ENCODE measurements at places on chromosomes 1 and 21.
A peak's percentile ranks its signal among the peaks of the same experiment; 100 is the strongest.

DNA sequence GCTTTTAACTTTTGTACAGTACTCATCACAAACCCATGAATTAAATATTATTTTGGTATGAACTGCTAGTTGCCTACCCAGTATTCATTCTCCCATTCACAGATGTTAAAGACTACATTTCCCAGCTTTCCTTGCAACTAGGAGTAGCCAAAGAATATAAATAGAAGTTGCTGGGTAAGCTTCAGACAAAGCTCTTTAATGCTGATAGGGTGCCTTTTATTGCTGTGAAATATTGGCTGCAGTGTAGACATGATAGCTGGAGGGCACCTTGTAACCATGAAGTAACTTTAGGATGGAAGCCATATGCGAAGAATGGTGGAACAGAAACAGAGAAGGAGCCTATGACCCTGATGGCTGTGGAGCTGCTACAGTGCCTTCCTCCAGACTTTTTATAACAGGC is 16.7 kb downstream of the JUN start:
- no peak for DNase-seq

- DNase-seq: no peak
Measured at GRCh38 chr1:151128800-151129199, 17.6 kb downstream of the SEMA6C start.

GRCh38 chr1:30740251-30741238 is 17.0 kb downstream of the LAPTM5 start:
- no peak for DNase-seq

- DNase-seq: no peak
Measured at GRCh38 chr1:237527761-237528160, 363.0 kb downstream of the ZP4 start.

GRCh38 chr1:8086055-8086454 is 59.9 kb upstream of the ERRFI1 start:
- DNase-seq: peak; percentile 18

DNA sequence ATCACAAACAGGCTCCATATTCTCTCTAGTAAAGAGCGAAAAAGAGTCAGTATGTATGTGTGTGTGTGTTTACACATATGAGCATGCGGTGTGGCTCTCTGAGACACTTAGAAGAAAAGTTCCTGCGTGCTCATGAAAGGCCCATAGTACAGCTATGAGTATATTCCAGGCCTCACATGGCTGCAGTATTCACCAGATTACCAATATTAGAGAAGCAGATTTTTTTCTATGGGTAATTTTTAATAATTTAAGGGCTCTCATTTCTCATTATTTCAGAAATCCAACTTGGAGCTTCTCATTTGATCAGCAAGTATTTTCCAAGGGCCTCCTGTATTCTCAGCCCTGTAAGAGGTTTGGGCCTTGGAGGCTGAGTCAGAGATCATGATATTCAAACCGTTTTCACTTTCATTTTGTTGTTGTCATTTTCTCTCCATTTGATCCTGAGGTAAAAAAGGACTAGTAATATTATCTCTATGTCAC is 232.9 kb upstream of the SGIP1 start:
- no peak for DNase-seq

GRCh38 chr1:43979528-43980254 is 681 bp downstream of the B4GALT2 start:
- DNase-seq: no peak

DNA sequence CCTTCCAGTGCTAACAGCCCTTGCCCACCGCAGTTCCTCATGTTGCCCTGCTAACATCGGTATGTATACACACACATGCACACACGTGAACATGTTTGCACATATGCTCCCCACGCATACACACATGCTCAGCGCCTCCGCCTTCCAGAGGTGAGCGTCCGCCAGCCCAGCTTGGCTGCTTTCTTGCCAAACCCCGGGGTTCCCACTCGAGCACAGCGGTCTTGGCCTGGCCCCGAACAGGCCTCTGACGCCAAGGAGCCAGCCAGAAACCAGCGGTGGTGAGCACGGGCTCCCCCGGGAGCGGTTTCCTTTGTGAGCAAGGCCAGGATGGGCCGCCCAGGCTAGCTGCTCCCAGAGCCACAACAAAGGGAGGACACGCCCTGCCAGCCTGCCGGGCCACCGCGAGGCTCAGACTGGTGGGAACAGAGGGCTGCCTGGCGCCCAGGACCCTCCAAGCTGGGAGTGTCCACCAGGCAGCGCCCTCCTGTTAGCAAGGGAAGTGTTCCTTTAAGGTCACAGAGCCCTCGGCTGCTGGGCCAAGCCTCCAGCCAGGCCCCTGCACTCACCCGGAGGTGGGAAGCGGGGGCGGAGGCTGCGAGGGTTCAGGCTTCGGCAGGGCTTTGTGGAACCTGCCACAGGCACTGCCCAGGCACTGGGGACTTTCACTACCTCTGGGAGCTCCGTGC is 65.4 kb downstream of the ALPL start:
- no peak for DNase-seq
